Activated CD8-positive, alpha-beta memory T cell treated with anti-CD3 and anti-CD28 coated beads, Interleukin-2, amount 50 U/mL, for 4 hours (primary cell): ENCODE measurements at places on chromosomes 12 and 14.

DNA sequence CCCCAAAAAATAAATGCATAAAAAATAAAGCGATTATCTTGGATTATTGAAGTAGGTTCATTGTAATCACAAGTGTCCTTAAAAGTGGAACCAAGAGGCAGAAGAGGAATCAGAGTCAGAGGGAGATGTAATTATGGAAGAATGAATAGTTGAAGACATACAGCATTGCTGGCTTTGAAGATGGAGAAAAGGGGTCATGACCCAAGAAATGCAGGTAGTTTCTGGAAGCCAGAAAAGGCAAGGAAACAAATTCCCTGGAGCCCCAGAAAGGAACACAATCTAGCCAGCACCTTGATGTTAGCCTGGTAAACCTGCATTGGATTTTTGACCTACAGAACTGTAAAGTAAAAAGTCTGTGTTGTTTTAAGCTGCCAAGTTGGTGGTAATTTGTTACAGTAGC lies 57.5 kb upstream of the PTGR2 start:
- no peak for DNase-seq

- no peak for DNase-seq
Observed at GRCh38 chr12:51913071-51914033, 6.0 kb downstream of the ACVRL1 start.

DNA sequence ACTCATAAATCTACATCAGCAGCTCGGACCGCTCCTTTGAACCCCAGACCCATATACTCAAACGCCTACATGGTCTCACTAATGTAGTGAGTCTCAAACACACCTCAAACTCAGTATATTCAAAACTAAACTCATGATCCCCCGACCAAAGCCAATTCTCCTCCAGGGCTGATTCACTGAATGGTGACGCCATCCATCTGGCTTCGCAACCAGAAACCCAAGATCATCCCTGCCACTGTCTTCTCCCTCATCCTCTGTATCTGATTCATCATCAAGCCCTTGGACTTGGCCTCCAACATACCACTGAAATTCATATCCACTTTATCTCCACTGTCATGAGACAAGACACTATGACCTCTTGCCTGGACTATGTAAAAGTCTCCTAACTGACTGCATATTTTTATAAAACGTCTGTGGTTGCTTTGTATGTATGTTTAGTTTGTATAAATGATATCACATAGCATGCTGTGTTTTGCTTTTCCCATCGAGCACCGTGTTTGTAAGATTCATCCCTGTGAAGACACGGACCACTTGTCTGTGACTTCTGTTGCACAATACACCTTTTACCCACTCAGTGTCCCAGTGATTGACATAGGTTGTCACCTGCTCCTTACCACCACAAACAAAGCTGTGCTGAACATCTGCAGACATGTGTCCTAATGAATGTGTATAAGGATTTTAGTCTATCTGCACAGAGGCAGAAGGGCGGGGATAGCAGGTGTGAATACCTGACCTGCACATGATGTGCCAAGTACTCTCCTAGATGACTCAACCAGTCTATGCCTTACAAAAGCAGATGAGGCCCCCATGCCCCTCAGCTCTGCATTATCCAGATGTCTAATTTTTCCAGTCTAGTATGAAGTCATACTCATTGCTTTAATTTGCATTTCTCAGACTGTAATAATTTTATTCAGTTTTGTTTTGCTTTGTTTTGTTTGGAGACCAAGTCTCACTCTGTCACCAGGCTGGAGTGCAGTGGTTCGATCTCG lies 76.9 kb downstream of the VWF start:
- DNase-seq, result no peak

GRCh38 chr12:92973614-92974013 lies 44.5 kb upstream of the EEA1 start:
- no peak for DNase-seq

GRCh38 chr12:4939418-4940023 lies 29.8 kb downstream of the KCNA1 start:
- no peak for DNase-seq

GRCh38 chr14:46840944-46841720 lies 189.6 kb upstream of the RPL10L start:
- DNase-seq, result no peak

GRCh38 chr12:50742776-50743175 lies 21.1 kb upstream of the ATF1 start:
- DNase-seq, result no peak

DNA sequence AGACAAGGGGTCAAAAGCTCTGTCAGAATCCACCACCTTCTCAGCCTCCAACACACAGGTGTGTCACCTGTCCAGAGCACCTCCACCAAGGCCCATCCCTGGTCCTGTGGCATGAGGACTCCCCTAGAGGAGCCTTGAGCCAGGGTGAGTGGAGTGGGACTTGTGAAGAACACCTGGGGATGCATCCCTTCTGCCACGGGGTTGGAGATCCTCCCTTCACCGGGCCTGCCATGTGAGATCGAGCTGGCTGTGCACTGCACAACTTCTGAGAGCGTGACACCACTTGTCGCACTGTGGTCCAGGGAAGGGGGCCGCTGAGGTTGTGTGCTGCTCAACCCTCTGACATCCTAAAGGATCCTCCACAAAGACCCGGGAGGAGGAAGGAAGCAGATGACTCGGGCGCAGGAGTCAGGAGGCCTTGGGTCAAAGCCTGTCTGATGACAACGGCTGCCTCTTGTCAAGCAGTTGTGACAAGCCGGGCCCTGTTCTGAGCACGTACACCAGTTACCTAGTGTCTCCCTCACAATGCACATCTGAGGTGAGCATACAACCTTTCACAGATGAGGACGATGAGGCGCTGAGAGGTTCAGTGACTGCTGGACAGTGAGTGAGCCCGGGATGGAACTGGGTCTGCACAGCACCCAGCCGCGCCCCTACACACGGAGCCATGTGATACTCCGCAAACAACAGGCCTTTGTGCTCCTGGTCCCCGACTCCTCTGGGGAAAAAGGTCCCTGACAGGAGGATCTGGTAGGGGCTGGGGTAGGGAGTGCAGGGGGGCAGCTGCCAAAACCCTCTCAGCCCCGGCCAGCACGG lies 35.6 kb downstream of the CHGA start:
- no peak for DNase-seq

DNA sequence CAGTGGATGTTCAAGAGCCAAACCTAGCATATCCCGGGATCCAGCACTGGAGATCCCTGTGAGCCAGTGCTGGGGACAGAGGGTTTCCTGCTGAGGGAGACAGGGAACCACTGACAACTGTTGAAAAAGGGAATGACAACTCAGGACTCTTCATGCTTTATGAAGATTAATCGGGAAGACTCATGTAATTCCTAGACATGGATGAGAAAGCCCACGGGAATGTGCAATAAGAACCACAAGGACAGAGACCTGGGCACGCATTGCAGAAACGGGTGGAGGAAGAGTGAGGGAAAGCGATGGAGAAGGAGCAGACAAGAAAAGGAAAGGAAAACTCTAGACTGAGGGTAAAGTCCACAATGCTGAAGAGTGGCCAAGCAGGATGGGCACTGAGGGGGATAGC lies 296.0 kb downstream of the PCNX1 start:
- DNase-seq, result no peak

DNA sequence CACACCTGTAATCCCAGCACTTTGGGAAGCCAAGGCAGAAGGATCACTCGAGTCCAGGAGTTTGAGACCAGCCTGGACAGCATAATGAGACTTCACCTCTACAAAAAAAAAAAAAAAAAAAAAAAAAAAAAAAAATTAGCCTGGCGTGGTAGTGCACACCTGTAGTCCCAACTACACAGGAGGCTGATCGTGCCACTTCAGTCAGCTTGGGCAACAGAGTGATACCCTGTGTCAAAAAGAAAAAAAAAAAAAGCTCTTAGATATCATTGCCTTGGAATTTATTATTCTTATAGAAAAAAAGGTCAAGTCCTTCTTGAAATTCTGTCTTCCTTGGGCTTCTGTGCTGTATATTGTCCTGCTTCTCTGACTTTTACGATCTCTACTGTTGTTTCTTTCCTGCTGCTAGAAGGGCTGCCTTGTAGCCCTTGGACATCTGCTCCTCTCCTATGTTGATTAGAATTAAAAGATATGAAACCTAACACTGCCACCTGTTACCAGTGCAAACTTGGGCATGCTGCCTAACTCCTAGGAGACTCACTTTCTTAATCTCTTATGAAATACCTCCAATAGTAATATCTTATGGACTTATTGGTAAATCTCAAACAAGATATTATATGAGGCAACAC lies 5.7 kb downstream of the TMEM19 start:
- no peak for DNase-seq

DNA sequence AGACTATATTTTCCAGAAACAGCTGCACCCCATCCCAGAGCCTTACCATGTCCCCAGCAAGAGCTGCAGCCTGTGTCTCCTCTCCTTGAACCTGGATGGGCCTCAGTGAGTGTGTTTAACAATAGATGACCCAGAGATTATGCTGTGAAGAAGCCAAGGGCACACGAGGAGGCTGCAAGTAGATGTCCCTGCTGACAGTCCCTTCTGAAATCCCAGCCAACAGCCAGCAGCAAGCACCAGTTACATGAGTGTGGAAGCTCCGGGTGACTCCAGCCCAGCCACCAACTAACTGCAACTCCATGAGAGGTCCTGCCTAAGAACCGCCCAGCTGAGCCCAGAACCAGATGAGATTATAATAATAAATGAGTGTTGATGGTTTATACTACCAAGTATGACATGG lies 191.7 kb downstream of the BCL11B start:
- DNase-seq, result no peak

DNA sequence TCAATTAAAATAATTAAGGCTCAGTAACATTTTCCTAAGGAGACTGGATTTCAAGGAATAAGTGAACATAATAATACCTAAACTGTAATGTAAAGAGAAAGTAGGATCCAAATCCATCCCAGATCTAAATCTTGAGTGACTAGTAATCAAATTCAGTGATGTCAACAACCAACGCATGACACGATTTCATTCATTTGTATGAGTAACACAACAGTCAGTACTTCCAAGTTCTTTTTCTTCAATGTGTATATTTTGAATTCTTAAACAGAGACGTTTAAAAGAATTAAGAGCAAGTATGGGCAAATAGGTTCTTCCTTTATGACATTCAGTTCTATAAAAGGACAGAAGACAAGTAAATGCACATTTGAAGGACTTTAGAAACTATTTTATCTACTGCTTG lies 104.3 kb upstream of the CNTN1 start:
- no peak for DNase-seq

- no peak for DNase-seq
Observed at GRCh38 chr12:115044073-115044472, 360.1 kb upstream of the TBX3 start.

DNA sequence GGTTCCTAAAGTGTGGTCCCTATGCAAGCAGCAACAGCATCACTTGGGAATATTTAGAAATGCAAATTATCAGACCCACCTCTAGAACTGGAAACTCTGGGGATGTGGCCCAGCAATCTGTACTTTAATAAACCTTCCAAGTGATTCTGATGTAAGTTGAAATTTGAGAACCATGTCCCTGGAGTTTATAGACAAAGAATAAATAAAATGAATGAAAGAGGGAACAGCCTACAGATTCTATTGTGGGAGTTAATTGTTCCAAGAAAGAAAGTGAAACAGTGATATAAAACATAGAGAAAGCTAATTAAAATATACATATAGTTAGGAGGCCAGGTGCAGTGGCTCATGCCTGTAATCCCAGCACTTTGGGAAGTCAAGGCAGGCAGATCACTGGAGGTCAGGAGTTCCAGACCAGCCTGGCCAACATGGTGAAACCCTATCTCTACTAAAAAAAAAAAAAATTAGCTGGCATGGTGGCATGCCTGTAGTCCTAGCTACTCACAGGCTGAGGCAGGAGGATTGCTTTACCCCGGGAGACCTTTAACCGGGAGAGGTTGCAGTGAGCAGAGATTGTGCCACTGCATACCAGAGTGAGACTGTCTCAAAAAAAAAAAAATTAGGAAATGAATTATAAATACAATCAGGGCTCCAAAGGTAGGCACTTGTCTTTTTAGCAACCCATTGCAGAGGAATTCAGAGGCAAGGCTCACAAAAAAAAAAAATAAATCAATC lies 507.5 kb downstream of the NAV3 start:
- DNase-seq, result no peak

GRCh38 chr14:36097356-36097755 lies 79.2 kb downstream of the PTCSC3 start:
- DNase-seq, result no peak

DNA sequence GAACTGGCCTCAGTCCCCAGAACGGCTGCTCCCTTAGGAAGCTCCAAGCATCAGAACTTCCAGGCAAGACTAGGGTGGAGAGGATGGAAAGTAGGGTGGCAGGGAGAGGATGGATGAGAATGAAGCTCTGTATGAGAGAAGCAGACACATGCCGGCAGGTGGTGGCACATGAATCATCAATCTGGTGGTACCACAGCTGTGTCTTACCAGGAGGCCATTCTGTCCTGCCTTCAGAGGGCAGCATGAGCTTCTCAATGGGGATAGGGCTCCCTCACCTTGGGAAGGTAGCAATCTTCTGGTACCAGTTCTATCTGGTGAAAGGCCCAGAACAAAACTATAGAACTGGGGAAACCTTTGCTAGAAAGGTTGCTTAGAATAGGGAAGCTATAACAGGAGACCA lies 55.4 kb upstream of the PYGL start:
- DNase-seq, result no peak

- DNase-seq, result no peak
Observed at GRCh38 chr12:73220951-73221350, 948.8 kb downstream of the TRHDE start.
